HT1080 (cell line): ENCODE measurements at places on chromosomes 5 and 9.
A peak's percentile ranks its signal among the peaks of the same experiment; 100 is the strongest.

GRCh38 chr5:75260708-75261107 is 24.0 kb upstream of the ANKRD31 start:
- no peak for DNase-seq

DNA sequence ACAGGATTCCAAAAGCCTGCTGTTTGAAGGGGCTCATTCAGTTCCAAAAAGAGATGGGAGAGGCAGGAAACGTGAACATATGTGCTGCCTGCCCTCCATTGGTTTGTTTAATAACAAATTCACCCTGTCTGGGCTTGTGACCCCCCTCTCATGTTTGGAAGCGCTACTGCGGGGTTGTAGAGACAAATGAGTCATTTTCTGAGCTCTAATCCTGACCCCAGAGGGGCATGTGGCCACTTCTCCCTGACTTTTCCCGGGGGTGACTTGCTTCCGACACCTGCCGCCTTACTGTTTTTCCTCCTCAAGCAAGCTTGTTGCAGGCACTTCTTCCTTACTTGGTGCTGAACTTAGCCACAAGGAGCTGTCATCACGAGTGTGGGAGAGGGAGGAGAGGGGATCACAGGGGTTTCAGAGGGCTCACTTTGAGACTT is 75.9 kb downstream of the LMNB1 start:
- no peak for DNase-seq

DNA sequence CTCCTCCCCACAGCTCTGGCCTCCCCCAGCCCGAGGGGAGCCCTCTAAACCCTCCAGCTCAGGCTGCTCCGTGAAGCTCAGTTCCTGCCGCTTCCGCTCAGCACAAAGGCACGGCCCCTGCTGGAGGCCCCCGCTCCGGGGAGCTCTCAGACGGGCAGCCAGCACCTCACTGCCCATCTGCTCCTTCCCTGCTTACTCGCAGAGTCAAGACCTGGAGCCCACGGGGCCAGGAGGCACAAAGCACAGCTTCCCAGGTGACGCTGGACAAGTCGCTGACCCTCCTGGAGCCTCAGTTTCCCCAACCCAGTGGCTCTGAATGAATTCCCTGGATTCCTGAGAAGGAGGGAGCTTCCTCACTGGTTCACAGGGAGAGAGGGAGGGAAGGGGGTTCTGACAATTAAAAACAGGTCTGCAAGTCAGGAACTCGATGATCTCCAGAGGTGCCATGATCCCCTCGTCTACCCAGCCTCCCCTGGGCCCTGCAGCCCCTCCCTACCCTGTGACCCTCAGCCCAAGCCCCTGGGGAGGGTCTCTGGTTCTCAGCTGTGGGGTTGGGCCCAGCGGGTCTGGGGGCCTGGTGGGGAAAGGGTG is 36.2 kb downstream of the VAV2 start:
- no peak for DNase-seq

- no peak for DNase-seq
Measured at GRCh38 chr5:169874621-169875020, 105.7 kb downstream of the INSYN2B start.

DNA sequence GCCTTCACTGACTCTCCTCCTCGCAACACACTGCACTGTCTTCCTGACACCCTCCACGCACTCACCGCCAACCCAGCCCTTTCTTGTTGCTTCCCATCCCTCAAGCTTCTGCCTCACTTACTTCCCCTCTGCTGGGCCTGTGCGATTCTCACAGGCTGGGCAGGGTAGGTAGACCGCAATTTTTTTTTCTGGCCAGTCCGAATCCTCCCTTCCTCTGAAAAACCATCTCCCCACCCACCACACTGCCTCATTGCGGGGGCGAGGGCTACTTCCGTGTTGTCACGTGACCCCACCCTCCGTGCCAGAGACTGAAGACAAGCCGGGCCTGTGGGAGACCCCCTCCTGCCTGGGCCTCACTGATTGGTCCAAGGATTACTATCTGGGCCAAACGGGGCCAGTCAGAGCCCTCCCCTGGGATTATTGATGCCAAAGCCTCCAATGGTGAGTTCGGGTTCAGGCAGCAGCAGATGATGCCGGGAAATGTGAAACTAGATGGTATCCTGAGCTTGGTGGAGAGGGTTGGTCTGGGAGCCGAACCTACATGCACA is 73.1 kb downstream of the STK10 start:
- DNase-seq: no peak

DNA sequence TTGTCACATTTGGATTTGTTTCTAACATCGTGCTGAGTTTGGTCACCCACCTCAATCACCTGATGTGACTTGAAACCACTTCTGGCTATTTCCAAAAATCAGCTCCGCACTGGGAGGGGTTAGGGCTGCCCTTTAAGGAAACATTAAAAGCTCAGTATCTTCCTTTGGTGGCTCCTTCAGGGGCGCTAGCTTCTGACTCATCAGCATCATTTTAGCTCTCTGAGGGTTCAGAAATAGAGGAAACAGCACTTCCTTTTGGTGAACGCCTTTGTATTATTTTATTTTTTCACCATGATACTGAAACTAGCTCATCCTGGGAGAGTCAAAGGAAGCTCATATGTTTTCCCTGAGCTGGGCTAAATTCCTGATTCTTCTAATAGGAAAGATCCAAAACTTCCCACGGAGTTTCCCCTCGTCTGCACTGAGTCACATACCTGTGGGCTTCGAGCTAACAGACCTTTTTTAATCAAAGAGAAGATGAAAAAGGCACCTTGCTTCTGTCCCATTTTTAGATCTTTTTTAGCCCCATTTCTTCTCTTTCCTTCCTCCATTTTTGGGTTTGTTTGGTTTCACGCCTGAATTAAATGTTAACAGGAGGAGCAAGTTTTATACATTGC is 48.2 kb downstream of the ROPN1L start:
- DNase-seq: peak; percentile 73

GRCh38 chr5:77430726-77431125 is 61.4 kb downstream of the WDR41 start:
- no peak for DNase-seq
